ENCODE measurements at places on chromosomes 6 and 20.

- DNase-seq, result no peak
Measured at GRCh38 chr6:169208011-169208410, 45.6 kb downstream of the THBS2 start.

GRCh38 chr6:16987996-16988395, 113.9 kb upstream of the STMND1 start:
- DNase-seq, result no peak

- no peak for DNase-seq
Measured at GRCh38 chr6:161480421-161481155, 206.7 kb upstream of the AGPAT4 start.

- no peak for DNase-seq
Measured at GRCh38 chr6:3918469-3918868, 69.3 kb downstream of the FAM50B start.

GRCh38 chr20:52564594-52564993, 373.0 kb upstream of the ZFP64 start:
- no peak for DNase-seq

- no peak for DNase-seq
Measured at GRCh38 chr20:57442158-57442887, 51.1 kb downstream of the RBM38 start.
